HuH-7.5 (cell line): ENCODE measurements at places on chromosomes 3 and 15.

- DNase-seq = no peak
Measured at GRCh38 chr3:153979418-153980251, 141.6 kb upstream of the ARHGEF26 start.

- no peak for DNase-seq
Measured at GRCh38 chr3:160755776-160756304, at the start of gene PPM1L. TSS of gene PPM1L (plus strand) at chr3:160756231.

- no peak for DNase-seq
Measured at GRCh38 chr15:75620841-75621391, 4.6 kb downstream of the SNUPN start.

- DNase-seq = no peak
Measured at GRCh38 chr3:45425237-45425933, 37.0 kb downstream of the LARS2 start.
